ENCODE measurements at places on chromosomes 7 and 10.
A peak's percentile ranks its signal among the peaks of the same experiment; 100 is the strongest.

DNA sequence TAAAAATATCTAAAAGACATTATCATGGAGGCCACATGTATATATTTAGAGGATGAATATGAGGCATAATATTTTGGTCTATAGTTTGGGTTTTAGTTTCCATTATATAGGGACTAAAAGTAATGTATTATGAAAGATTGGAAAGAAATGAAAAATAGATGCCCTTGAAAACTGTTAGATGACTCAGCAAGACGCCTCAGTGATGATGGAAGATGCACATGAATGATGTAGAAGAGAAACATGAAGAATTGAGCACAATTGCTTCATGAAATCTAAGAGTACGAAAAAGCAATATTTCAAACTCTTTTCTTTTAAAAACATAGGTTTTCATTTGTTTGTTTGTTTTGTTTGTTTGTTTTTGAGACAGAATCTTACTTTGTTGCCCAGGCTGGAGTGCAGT, 89.8 kb downstream of the ARL4A start:
- no peak for DNase-seq

GRCh38 chr7:35021445-35021844, 15.8 kb downstream of the DPY19L1 start:
- DNase-seq: no peak

- DNase-seq: no peak
Measured at GRCh38 chr10:78774614-78774998, 294.2 kb upstream of the ZMIZ1 start.

DNA sequence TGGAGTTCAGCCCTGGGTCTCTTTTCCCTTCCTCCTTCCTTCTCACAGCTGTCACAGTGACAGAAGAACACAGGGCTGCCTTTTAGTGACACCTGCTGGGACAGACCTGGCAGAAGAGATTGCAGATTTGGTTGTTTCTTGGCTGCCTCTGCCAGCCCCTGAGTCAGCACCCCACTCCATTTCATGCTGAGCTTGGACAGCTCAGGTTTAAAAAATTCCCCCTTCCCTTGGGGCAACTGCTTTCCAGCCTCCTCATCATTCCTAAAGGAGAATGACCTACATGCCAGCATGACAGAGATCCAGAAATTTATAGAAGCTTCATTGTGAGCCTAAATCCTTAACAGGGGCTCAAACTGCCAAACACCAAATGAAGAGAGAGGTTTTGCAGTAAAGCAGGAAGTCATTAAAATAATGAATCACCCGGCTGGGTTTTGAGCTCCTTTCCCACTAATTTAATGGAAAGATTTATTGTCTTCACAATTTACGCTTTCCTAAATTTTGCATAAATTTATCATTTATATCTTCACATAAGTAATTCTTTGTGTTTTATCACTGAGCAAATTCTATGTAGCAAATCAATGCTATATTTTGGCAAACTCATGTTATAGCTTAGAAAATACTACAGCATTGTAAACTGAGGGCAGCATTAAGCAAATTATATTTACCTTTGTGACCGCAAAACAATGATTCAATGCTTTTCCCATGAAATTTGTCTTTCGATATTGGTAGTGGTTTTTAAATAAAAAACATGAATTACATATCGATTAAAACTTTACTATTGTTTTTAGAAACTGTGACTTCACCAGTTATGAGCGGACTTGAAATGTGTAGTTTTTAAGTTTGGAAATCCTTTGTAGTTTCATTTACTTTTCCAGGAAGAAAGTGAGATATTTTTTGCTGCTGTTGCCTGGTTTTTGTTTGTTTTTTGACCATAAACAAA, 399.5 kb upstream of the ANKRD30A start:
- DNase-seq: peak; percentile 10

DNA sequence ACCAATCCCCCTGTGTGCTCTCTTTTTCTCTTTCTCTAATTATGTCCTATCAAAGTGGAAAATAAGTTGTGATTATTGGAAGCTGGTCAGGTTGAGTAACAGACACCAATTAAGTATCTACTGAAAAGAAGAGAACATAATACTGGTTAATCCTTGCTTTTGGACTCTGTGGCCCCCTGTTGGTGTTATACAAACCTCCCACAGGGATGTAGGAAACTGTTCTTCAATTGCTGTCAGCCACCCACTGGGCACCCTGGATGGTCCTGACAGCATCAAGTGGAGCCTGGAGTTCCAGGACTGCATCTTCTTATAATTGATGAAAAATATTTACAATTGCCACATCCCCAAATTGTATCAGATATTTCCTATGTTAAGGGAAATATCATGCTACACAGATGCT, 939.7 kb downstream of the KCNMA1 start:
- no peak for DNase-seq

DNA sequence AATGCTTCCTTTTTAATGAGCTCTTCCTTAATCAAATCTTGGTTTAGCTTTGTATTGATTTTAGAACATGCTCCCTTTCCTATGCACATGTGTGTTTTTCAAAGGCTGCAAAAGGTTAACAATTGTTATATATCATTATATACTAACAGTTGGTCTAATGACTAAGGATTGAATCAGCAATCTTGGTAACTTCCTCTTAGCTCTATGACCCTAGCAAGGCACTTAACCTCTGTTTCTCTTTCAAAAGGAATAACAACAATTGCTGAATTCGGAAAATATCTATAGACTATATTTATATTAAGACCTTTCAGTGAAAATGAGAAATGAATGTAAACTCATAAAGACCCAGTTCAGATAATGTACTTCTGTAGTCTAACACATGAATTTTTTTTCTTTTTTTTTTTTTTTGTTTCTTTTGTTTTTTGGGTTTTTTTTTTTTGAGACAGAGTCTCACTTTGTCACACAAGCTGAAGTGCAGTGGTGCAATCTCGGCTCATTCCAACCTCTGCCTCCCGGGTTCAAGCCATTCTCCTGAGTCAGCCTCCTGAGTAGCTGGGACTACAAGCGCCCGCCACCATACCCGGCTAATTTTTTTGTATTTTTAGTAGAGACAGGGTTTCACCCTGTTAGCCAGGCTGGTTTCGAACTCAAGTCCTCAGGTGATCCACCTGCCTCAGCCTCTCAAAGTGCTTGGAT, 48.8 kb downstream of the HOXA1 start:
- no peak for DNase-seq

DNA sequence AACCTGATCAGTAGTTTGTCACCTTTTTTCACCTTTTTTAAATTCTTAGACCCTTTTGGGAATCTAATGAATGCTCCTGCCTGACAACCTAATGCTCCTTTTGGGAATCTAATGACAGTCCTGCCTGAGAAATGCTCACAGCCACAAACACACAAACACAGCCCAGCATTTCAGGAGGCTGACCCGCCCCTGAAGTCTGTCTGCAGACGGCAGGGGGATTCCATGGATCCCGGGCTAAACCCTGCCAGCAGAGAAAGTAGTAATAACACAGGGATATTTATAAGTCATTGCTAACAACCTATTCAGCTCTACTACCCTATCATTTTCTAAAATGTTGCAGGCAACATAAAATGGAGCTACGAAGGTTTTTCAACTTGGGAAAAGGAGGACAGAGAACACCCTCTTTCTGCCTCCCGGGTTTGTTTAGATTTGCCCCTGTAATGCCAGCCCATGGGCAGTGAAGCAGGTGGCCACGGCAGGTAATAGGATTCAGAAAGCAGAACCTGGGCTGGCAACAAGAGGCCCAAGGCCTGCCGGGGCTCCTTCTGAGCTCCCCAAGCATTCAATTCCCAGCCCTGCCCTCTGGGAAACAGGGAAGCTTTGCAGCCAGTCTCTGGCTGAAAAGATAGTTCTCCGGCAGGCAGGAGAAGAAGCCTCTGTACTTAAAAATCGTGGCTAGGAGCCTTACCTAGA, 65.2 kb downstream of the CREB3L2 start:
- DNase-seq: no peak

DNA sequence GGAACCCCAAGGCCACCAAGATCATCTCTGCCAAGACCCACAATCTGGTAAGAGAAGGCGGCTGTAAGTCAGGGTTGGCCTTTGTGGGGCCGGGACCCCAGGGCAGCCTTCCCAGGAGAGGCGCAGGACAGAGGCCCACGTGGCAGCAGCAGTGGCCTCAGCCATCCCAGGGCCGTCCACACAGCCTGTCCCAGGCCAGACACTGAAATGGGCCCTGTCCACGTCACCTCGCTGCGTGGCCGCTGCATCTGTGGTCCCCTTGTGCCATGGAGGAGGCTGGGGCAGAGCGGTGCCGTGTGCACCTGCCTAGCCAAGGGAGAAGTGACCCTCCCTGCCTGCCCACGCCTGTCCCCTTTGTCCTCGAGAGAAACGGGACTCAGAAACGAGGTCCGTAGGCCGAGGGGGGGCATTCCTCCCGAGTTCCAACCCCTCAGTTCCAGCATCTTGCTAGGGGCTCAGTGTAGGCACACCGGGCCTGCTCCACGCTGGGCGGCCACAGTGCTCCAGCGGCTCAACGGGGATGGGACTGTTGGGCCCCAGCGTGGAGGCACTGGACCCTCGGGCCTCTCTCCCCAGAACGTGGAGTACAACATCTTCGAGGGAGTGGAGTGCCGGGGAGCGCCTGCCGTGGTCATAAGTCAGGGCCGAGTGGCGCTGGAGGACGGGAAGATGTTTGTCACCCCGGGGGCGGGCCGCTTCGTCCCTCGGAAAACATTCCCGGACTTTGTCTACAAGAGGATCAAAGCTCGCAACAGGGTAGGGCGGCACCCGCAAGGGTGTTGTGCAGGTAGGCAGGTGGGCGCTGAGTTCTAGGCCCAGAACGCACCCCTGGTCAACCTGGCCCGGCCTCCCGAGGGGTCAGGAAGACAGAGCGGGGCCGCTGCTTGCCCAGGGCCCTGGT, 15.6 kb downstream of the DPYSL4 start:
- DNase-seq: no peak

DNA sequence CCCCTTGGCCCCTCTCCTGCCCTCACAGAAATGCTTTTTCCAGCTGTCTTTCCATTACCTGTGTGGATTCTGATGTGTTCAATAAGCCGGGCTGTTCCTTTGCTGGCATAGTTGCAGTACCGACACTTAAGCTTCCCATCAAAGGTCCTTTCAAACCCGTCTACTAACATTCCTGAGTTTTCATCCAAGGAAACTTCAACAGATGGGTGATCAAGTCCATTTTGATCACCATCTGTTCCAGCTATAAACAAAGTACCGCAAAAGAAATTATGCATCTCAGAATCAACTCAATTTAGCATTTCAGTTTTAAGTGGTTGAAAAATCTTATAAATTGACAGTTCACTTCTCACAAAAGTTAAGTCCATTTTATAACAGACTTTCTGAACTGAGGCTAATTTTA, 12.7 kb downstream of the IKZF5 start:
- DNase-seq: no peak

- DNase-seq: no peak
Measured at GRCh38 chr10:106795619-106796018, 368.9 kb downstream of the SORCS1 start.

- no peak for DNase-seq
Measured at GRCh38 chr10:95411635-95412034, 120.8 kb upstream of the PDLIM1 start.

DNA sequence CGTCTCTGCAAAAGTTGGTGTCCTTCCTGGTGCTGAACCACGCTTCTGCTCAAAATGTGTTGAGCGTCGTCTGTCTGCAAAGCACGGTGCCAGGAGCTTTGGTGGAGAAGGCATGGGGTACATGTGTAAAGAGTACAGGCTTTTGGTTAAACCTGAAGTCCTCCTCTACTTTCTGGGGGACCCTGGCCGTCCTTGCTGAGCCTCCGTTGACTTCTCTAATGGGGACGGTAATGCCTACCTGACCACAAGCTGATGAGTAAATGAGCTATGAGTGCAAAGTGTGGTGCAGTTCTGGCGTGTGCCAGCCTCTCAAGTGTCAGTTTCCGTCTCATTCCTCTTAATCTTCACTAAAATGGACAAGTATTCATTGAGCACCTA, 527 bp upstream of the HERPUD2 start:
- DNase-seq: peak; percentile 19

DNA sequence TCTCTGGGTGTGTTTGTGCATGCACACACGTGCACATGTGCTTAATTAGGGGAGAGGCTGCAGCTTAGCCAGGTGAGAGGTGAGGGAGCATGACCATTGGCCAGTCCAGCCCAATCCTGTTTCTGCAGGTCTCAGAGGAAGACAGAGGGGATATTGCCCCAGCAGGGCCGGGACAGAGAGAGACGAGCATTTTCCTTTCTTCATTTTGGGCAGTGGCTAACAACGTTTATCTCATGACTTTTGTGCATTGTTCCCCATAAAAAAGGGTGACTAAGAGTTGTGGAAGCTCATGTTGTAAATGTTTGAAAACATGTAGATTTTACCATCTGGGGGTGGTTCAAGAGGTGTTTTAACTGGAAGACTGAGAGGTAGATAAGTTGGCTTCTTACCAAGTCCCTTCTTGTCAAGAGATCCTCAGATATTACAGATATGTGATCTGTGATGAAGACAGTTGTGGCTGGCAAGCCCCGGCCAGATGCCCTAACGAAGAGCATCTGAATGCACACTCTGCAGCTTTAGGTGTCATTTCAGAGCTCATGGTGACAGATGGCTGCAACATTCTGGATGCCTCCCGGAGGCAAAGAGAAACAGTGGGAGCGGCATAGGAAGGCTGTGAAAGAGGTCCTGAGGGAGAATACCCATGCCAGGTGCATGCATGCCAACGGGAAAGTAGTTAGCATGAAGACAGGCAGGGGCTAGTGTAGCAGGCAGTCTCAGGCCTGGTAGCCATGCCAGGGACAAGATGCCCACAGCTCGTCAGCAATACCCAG, 16.7 kb upstream of the DMBT1 start:
- DNase-seq: peak; percentile 36

GRCh38 chr7:70093205-70093904, 495.1 kb downstream of the AUTS2 start:
- DNase-seq: peak; percentile 54

GRCh38 chr7:29478226-29478625, 85.4 kb upstream of the PRR15 start:
- no peak for DNase-seq

- no peak for DNase-seq
Measured at GRCh38 chr7:26143298-26144048, 8.5 kb upstream of the NFE2L3 start.

GRCh38 chr10:11145495-11145855, 127.8 kb downstream of the CELF2 start:
- peak; percentile 59 for DNase-seq

Data from small intestine (tissue), 16 donors.